Breast epithelium (tissue), 4 donors: ENCODE measurements at places on chromosomes 16 and 17. TPM values are rescaled to one million over a fixed set of nuclear protein-coding genes. Genes with fewer than 3 reads are reported as not detected.

DNA sequence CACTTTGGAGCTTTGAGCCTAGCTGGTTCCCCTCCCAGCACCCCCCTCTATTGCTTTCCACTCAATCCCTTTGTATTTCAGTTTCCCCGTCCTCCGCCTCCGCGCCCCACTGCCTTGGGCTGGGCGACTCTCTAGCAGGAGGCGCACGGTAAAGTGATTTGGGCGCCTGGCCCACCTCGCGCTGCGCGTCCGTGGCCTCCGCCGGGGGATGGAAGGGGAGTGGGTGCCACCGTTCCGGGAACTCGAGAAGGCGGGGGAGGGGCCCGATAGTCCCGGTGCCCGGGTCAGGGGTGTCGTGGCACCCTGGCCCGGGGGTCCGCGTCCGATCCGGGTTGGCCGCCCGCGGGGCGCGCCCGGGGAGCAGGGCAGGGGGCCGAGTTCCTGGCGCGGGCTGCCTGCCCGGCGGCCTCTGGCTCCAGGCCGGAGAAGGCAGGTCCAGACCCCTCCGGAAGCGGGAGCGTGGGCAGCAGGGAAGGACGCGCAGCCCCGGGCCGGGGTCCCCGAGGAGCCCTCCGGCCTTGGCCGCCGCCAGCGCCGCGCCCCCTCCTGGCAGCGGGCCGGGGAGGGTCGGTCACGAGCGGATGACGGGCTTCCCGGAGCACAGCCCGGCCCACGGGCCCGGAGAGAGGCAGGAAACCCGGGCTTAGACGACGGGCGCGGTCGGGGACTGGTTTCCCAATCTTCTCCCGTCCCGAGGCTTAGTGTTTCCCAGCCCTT, 15.8 kb downstream of the MEOX1 start:
- peak; percentile 53 for DNase-seq

DNA sequence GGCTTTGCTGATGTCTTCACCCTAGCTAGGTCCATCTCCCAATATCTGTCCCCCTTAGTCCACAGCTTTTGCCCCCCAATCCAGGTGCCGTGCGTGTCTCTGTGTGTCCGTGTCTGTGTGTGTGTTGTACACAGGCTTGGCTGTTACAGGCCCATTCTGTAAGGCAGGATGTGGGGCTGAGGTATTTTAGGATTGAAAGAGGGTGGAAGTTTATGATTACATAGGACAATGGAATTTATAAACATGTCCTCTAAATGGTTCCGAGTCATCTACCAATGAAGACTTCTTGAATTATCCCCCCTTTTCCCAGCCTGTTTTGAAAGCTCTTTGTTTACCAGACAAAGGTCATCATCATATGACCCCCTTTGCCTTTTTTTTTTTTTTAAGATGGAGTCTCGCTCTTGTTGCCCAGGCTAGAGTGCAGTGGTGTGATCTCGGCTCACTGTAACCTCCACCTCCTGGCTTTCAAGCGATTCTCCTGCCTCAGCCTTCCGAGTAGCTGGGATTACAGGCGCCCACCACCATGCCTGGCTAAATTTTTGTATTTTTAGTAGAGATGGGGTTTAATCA, 21.9 kb downstream of the ACE start:
- DNase-seq = no peak

DNA sequence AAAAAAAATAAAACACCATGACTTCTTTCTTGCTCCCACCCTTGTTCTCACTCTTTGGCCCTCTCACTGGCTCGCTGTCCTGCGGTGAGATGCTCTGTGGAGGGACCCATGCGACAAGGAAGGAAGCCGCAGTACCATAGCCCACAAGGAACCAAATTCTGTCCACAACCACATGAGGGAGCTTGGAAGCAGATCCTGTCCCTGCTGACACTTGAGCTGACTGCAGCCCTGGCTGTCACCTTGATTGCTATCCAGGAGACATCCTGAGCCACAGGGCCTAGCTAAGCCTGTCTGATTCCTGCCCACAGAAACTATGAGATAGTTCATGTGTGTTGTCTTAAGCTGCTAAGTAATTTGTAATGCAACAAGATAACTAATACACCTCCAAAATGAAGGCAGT, 4.8 kb upstream of the MT2A start:
- no peak for DNase-seq

GRCh38 chr17:43958748-43959352, 5.1 kb upstream of the PYY start:
- no peak for DNase-seq

GRCh38 chr16:28104404-28104803, 40.9 kb upstream of the GSG1L start:
- no peak for DNase-seq

DNA sequence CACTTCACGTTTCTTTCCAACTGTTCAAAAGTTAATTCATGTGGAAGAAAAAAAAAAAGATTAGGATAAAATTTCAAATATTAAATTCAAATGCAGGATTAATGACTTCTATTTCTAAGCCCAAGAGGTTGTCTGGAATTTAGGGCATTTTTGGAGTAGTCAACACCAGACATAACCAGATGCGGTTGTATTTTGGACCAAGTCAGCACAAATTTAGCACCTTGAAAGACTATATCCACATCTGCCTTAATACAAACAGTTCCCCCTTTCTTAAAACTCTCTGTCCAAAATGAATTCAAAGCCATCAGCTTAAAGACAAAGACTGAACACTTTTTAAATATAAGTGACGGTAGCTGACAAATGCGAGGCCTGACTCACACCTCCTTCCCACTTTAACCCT, 282.9 kb downstream of the C16orf95 start:
- no peak for DNase-seq

DNA sequence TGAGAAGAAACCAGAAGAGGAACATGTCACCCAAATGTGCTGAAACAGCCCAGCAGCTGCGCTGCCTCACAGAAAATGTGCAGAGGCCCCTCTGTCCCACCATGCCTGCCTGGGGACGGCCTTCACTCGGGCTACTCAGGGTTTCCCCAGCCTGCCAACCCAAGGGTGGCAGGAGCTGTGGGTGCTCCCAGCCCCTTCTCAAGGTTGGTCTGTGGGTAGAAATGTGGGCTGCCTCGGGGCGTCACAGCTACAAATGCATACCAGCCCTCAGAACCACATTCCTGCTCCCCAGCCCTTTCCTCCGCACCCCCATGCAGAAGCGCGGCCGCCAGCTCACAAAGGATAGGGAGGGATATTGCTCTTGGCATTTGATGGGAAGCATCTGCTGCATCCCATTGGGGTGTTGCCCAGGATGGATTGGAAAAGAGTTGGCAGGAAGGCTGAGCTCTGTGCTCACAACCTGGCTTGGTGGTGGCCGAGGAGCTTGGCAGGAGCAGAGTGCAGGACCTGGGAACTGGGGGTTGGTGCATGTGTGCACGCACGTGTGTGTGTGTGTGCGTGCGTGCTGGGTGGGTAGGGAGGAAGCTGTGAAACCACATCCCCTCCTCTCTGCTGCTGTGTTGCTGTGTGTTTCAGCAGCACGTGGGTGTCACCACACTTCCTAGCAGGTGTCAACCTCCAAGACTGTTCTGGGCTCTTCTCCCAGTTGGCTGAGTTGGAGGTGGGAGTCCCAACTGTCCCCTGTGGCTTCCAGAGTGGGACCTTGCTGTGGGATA, 304.4 kb downstream of the SEC14L1 start:
- DNase-seq = no peak

- DNase-seq = no peak
These were observed 1.1 kb downstream of the SLC12A4 start for GRCh38 chr16:67967183-67967957.

DNA sequence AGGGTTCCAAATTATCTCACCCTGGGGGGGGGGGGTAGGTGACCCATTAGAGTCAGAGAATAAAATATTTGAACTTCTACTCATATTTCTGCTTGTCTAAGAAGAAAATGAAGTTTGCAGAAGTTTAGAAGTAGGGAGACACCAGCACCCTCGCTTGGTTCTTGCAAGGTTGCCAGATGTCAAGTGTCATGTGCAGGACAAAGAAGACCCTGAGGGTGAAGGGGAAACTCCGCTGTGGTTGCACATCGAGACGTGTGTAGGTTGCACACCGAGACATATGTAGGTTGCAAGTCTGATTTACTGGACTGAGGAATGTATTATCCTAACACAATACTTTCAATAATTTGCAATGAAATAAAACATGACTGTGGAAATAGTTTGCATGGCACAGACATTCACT, 42.4 kb upstream of the IRF8 start:
- no peak for DNase-seq

GRCh38 chr17:66643815-66644710, 190.9 kb upstream of the CACNG5 start:
- no peak for DNase-seq

KRT31 gene
- not detected for total RNA-seq

CFAP97D1 gene
- not detected for total RNA-seq

TERB1 gene
- 0.33 TPM for total RNA-seq
